ENCODE measurements at places on chromosomes 7 and 10.

DNA sequence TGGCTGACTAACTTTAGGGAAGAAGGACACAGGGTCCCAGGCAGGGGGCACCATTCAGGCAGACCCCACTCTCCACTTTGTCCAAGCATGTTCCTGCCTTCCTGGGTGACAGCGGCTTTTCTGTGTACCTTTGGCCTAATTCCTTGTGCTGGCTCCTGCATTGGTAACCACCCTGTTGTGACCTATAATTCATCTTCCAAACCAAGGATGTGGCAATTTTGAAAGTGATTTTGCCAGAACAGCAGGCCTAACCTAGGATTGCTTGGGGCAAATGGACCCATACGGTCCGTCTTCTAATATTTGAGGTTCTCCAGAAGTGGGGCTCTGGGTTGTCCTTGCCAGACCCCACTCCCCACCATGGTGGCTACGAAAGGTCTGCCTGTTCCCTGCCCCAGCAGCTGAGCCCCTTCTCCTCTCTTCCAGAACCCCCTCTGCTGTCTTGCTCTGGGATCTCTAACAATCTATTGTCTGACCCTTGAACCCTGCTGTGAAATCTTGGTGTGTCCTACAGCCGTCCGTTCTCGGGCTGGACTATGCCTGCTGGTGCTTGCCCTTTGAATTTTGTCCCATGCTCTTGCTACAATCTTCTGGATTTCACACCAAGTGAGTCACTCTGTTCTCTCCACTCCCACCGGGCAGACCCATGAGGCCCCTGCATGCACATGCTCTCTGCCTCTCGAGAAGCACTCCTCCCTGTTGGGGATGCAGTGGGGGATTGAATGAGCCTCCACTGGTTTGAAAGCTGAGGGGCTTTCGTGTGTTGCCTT lies 316.0 kb downstream of the CXCL12 start:
- no peak for DNase-seq

GRCh38 chr7:74053589-74054186 lies 25.7 kb downstream of the ELN start:
- DNase-seq, result no peak

- no peak for DNase-seq
These were observed 611.2 kb upstream of the MGMT start for GRCh38 chr10:128855618-128856428.

- no peak for DNase-seq
These were observed 224.6 kb upstream of the PITRM1 start for GRCh38 chr10:3397231-3397630.

GRCh38 chr10:9437131-9437530 lies 1382.6 kb downstream of the GATA3 start:
- no peak for DNase-seq

- no peak for DNase-seq
These were observed 21.1 kb upstream of the PANK1 start for GRCh38 chr10:89666138-89666537.

- no peak for DNase-seq
These were observed 1.8 kb downstream of the PRF1 start for GRCh38 chr10:70600512-70601395.

GRCh38 chr10:12006671-12007070 lies 35.9 kb downstream of the UPF2 start:
- DNase-seq, result no peak

- DNase-seq, result no peak
These were observed 132.6 kb downstream of the CAMK1D start for GRCh38 chr10:12481924-12482323.

- DNase-seq, result no peak
These were observed 304.7 kb upstream of the AOAH start for GRCh38 chr7:37028909-37029440.

- DNase-seq, result no peak
These were observed 246.1 kb downstream of the KLF6 start for GRCh38 chr10:3538656-3539531.

DNA sequence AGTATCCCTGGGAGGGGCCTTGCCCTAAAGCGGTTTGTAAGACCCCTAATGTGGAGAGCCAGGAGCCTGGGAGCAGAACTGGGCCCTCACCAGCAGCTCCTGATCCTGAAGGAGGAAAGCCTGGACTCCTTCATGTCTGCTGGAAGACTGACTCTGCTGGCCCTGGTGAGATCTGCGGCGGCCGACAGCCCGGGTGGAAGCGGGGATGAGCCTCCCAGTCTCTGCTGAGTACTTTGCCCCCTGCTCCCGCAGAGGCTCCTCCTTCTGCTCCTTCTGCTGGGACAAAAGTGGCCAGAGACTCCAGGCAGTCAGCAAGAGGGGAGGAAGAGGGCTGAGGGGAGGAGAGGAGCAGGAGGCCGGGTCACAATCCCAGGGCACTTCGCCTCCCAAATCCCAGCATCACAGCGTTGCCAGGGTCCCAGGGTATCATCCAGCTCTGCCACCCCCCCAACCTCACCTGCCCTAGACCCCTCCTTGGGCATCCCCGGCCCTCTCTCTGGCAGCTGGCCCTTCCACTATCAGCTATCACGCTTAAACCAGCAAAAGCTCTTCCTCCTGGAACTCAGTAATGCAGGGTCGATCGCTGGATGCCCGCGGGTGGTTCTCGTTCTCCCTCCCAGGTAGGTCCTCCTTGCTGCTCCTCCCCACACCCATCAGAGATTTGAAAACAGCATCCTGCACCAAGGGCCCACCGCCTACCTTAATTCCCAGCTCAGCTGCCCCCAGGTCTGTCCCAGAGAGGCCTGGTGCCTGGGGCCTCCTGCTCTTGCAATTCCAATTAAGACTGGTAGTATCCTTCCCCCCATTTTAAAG lies 7.9 kb downstream of the TBATA start:
- no peak for DNase-seq

- DNase-seq, result no peak
These were observed 103.9 kb downstream of the TNS3 start for GRCh38 chr7:47478017-47478344.

DNA sequence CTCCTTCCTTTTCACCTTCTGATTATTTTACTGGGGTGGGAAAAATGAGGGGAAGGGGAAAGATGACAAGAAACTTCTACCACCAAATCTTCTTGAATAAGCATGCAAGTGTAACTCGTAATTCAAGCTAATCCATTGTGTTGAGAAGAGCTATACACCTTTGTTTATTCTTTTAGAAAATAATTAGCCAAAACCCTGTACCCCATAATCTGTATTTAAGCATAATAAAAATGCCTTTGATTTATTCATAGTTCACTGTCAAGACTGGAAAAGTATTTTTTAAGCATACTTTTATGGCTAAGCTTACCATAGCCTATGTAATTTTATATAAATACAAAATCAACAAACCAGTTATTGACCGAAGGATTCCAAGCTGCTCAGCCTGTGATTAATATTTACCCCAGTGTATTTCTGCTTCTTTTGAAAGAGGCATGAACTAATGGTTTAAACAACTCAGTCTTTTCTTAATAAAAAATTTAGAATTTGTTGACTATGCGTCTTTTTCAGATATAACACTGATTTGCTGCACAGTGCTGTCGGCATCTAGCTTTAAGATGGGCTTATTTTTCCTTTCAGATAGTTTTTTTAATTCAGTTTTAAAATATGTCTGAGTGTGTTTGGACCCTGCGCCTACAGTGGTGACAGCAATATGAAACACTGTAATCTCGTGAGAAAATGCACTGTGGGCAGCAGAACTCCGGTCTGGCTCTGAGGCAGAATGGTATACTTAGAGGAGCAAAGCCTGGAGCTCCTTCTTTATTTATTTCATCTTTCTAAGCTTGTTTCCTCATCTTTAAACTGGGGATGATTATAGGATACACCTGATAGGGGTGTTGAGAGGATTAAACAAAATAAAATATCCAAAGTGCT lies 238.8 kb upstream of the LRGUK start:
- DNase-seq, result no peak

- no peak for DNase-seq
These were observed 748.7 kb upstream of the GALNT17 start for GRCh38 chr7:70383066-70383782.

GRCh38 chr10:103958996-103959395 lies 7.9 kb upstream of the SLK start:
- no peak for DNase-seq
